Fibroblast of skin of abdomen (primary cell): ENCODE measurements at places on chromosomes 7 and 10.

GRCh38 chr7:83148776-83149175 is 13.9 kb downstream of the PCLO start:
- DNase-seq = no peak

GRCh38 chr7:38310591-38311101 is 37.2 kb upstream of the TARP start:
- no peak for DNase-seq

- peak; percentile 86 for DNase-seq
These were observed 71.7 kb downstream of the GNAT3 start for GRCh38 chr7:80439894-80440821.

DNA sequence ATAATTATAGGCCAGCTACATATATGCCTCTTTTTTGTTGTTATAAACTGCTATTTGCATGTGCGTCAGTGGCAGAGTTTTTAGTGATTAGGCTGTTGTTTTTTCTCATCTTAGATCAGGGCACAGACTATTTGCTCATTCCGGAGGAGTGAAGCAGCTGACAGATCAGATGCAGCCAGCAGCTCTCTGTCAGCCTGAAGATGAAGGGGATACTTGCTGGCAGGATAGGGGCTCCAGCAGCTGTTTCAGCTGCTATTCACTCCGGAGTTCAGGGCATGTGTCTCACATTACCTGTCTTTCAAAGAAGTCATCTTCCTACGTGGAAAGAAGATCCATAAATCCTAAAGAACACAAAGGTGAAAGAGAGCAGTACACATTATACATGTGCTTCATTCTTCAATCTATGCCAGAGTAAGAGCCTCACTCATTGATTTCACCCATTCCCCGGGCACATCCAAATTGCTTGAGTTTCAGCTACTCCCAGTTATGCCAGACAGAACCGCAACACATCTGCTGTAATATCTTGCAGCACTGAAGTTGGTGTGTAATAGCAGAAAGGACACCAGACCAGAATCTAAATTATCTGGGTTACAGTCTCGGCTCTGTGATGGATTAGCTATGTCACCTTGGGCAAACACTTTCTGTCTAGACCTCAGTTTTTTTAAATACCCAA is 182.8 kb upstream of the CHRM2 start:
- no peak for DNase-seq

DNA sequence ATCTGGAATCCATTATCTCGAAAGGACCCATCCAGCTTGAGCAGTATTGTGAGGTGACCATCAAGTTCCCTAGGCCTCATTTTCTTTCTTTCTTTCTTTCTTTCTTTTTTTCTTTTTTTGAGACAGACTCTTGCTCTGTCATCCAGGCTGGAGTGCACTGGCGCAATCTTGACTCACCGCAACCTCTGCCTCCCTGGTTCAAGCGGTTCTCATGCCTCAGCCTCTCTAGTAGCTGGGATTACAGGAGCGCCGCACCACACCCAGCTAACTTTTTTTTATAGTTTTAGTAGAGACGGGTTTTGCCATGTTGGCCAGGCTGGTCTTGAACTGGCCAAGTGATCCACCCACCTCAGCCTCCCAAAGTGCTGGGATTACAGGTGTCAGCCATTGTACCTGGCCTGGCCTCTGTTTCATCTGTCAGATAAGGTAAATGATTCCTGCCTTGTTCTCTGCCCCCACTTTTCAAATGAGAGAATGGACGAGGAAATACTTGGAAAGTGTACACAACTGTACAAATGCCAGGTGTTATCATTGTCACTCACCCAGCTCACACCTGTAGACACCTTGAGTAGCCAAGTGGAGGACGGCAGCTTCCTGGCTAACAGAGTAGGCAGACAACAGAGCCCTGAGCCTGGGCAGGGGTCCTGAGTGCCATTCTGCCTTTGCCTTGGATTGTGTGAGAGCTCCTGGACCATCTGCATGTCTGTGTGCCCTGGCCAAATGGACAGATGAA is 54.1 kb downstream of the HK1 start:
- no peak for DNase-seq

- no peak for DNase-seq
These were observed 479.8 kb downstream of the PTPRN2 start for GRCh38 chr7:158107806-158108205.
